ENCODE measurements at places on chromosomes 3 and 15.

DNA sequence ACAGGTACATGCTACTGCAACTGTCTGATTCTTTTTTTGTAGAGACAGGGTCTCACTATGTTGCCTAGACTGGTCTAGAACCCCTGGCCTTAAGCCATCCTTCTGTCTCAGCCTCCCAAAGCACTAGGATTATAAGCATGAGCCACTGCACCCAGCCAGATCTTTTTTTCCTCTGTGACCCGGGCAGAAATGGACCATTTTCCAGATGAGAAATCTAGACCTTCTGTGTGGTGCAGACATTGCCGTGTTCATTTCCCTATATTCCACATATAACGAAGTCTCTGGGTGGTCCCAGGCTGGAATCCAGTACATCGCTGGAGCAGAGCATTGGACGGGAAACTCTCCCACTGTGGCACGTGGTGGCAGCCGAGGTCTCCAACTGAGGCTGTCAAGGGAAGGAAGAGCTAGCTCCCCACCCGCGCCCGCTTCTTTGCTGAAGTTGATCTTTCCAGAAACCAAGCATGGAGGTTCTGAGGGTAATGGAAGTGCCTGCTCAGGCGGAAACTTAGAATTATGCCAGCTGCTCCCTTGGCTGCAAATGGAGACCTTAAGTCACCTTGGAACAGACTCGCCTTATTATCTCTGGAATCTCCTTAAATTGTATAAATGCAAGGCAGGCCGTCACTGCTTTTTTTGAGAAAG is 23.1 kb upstream of the TXNRD3 start:
- H3K27ac ChIP-seq, result no peak overlapping the region
- H3K4me1 ChIP-seq, result peaks cover 7% of the 10 kb centered on the region
- no peak overlapping the region for H3K4me3 ChIP-seq
- peaks cover 5% of the 10 kb centered on the region for H3K27me3 ChIP-seq

DNA sequence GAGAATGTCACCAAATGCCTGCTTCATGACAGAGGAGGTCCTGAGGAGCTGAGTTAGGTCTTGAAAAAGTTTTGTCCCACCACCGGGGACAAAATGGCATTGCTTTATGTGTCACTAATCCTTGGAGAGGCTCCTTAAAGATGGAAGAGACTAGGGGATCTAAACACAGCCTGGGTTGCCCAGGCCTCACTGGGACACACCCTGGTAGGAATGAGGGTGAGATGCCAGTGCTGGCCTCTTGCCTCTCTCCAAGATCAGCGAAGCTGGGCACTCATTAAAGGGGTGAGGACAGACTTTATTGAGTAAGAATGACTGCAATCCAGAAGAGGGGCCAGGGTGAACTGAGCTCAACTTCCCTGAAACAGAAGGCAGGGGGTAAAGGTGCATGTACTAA is 58.5 kb upstream of the KLF13 start:
- DNase-seq, result no peak
- peak overlapping the region; percentile 5 for H3K27ac ChIP-seq
- H3K4me3 ChIP-seq, result no peak overlapping the region
- no peaks in the 10 kb centered on the region for H3K27me3 ChIP-seq
- no peaks in the 10 kb centered on the region for H3K36me3 ChIP-seq

GRCh38 chr15:93235926-93236780 is 147.1 kb upstream of the RGMA start:
- H3K27me3 ChIP-seq, result no peaks in the 10 kb centered on the region
- DNase-seq, result no peak
- no peaks in the 10 kb centered on the region for H3K36me3 ChIP-seq
- H3K4me3 ChIP-seq, result peak overlapping the region; percentile 20

- H3K36me3 ChIP-seq, result no peaks in the 10 kb centered on the region
- no peak for DNase-seq
- H3K4me1 ChIP-seq, result peaks cover 4% of the 10 kb centered on the region
- H3K4me3 ChIP-seq, result no peak overlapping the region
Measured at GRCh38 chr15:58865425-58865880, 68.0 kb downstream of the SLTM start.

DNA sequence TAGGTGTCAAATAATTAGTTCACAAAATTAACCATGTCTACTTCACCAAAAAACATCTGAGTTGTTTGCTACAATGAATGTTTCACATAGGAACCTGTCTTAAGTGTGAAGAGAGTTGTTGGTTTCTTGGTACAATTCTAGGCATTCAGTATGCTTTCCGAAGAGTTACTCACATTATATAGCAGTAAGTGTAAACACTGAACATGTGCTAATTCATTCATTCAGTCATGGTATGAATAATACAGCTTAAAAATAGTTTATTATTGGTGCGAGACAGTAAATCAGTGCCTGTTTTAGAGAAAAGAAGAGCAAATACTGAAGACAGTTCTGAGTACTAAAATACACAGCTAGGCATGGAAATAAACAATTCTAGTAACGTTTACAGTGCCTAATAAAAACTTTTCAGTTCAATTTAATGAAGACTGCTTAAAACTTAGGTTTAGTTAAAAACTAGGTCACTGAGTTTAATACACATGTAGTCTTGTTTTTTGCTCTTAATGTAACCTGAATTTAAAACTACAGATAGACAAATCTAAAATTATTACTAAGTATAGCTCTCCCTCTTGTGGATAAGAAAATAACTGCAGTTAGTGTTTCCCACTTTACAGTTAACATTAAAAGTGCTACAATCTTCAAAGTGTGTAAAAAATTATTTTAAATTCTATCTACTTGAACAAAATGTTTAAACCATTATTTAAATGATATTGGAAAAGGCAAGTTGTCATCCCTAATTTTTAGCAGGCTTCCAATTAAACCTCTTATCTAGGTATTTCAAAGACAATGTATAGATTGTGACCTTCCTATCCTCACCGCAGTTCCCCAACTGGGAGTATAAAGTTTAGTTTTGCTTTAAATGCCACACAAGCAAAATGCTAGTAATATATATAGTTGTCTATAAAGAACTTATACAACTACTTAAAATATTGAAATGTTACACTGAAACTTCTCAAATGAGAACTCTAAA is 20.1 kb upstream of the ZCWPW2 start:
- H3K4me3 ChIP-seq, result no peak overlapping the region
- H3K27me3 ChIP-seq, result no peaks in the 10 kb centered on the region
- no peak for DNase-seq
- no peaks in the 10 kb centered on the region for H3K4me1 ChIP-seq
- H3K36me3 ChIP-seq, result peaks cover 9% of the 10 kb centered on the region

- H3K4me3 ChIP-seq, result no peak overlapping the region
- H3K27ac ChIP-seq, result no peak overlapping the region
- H3K36me3 ChIP-seq, result no peaks in the 10 kb centered on the region
Measured at GRCh38 chr3:132161608-132162007, 126.8 kb upstream of the CPNE4 start.

DNA sequence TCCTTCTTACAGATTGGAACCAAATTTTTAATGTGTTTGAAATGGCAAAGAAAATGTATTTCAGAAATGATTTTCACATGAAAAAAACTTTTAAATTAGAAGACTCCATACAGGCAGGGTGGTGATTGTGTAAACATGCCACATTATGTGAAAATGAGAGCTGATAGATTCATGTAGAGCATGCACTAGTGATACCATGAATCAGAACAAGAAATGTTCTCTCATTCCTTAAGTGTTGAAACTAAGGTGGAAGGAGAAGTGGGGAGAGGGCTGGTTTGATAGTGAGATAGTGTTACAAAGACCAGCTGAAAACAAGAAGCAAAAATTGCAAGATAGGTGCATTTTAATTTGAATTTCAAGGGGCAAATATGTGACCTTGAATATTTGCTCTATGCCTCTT is 100.3 kb downstream of the CCNL1 start:
- no peak overlapping the region for H3K4me3 ChIP-seq
- no peaks in the 10 kb centered on the region for H3K27me3 ChIP-seq
- no peak overlapping the region for H3K27ac ChIP-seq
- H3K4me1 ChIP-seq, result no peaks in the 10 kb centered on the region
- H3K36me3 ChIP-seq, result no peaks in the 10 kb centered on the region
- DNase-seq, result no peak

DNA sequence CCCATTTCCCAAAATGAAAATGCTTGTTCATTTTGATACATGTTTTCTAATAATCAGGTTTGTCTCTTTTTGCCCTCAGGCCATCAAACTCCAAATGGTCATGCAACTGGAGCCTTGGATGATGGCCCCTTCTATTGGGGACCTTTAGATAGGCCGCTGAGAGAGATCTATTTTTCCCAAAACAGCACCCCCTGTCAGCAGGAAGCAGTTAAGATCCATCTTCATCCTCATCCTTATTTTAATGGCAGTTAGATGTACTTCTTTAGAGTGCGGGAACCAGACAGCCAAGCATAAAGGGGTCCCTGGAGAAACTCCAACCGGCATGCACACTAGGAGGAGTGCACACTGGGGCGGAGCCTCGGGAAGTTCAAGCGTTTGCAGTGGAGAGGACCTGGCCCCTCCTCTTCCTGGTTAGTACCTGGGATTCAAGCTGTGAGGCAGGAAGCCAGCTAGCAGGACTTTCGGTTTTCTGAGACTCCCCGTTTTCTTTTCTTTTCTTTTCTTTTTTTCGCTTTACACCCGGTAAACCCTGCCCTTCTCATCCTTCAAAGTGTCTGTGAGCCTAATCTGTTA is 31.9 kb upstream of the STRIT1 start:
- no peak overlapping the region for H3K4me3 ChIP-seq
- no peaks in the 10 kb centered on the region for H3K4me1 ChIP-seq

GRCh38 chr15:81897057-81897677 is 148.7 kb downstream of the MEX3B start:
- no peak overlapping the region for H3K27ac ChIP-seq
- DNase-seq, result no peak
- H3K4me1 ChIP-seq, result no peaks in the 10 kb centered on the region
- H3K36me3 ChIP-seq, result no peaks in the 10 kb centered on the region
- peaks cover 5% of the 10 kb centered on the region for H3K27me3 ChIP-seq

GRCh38 chr15:100572362-100572983 is 29.5 kb downstream of the LINS1 start:
- H3K4me1 ChIP-seq, result peaks cover 13% of the 10 kb centered on the region
- peak overlapping the region; percentile 56 for H3K27ac ChIP-seq
- no peaks in the 10 kb centered on the region for H3K27me3 ChIP-seq
- H3K4me3 ChIP-seq, result peak overlapping the region; percentile 10

- H3K4me1 ChIP-seq, result no peaks in the 10 kb centered on the region
- no peaks in the 10 kb centered on the region for H3K36me3 ChIP-seq
- no peak overlapping the region for H3K27ac ChIP-seq
- H3K27me3 ChIP-seq, result no peaks in the 10 kb centered on the region
- no peak overlapping the region for H3K4me3 ChIP-seq
Measured at GRCh38 chr3:49199239-49199899, 28.0 kb downstream of the KLHDC8B start.

- no peak for DNase-seq
- no peaks in the 10 kb centered on the region for H3K27me3 ChIP-seq
- H3K27ac ChIP-seq, result no peak overlapping the region
- H3K4me3 ChIP-seq, result no peak overlapping the region
- H3K4me1 ChIP-seq, result peaks cover 6% of the 10 kb centered on the region
Measured at GRCh38 chr15:70442616-70443321, 320.6 kb downstream of the UACA start.

DNA sequence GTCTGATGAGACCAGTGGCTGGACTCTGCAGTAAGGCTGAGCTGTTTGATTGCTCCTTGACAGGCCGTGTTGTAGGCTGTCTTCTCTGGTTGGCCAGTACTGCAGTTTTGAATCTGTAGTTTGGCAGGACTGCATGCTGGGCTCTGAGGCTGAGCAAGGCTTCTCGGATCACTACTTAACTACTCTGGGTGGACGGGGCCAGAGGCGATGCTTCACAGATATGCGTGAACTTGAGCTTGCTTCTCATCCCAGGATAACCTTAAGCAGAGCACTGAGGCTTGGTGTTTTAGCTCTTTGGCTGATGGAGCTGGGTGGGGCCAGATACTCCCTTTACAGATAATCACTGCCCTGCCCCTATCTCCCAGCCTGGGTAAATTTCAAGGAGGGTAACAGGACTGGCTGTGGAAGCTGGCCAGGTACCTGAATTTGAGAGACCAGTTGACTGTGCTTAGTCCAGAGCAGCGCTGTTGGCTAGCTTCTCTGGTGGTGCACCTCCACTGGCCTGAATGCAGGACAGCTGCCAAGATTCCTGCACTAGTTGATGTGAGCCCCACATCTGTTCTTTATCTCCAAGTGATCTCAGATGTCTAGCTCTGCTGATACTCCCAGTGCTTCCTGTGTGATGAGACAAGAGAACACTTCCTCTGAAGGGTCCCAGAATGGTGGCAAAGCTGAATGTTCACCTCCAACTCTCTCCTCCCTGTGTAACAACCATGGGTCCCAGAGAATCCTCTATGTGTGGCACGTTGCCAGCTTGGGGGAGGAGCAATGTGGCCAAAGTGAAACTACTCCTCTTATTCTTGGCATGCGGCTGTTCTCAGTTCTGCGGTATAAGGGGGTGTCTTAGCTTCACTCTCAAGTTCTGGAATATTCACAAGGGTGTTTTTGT is 37.9 kb downstream of the RPL39L start:
- peak overlapping the region; percentile 37 for H3K27ac ChIP-seq
- DNase-seq, result peak; percentile 6
- H3K27me3 ChIP-seq, result no peaks in the 10 kb centered on the region

- no peak overlapping the region for H3K27ac ChIP-seq
- H3K27me3 ChIP-seq, result no peaks in the 10 kb centered on the region
- DNase-seq, result no peak
- H3K4me1 ChIP-seq, result no peaks in the 10 kb centered on the region
- no peak overlapping the region for H3K4me3 ChIP-seq
- H3K36me3 ChIP-seq, result no peaks in the 10 kb centered on the region
Measured at GRCh38 chr3:33920511-33920910, 122.1 kb downstream of the PDCD6IP start.

- no peaks in the 10 kb centered on the region for H3K27me3 ChIP-seq
- no peaks in the 10 kb centered on the region for H3K36me3 ChIP-seq
- H3K4me3 ChIP-seq, result no peak overlapping the region
- DNase-seq, result no peak
- H3K27ac ChIP-seq, result no peak overlapping the region
Measured at GRCh38 chr15:83929619-83930018, 275.7 kb downstream of the ADAMTSL3 start.

DNA sequence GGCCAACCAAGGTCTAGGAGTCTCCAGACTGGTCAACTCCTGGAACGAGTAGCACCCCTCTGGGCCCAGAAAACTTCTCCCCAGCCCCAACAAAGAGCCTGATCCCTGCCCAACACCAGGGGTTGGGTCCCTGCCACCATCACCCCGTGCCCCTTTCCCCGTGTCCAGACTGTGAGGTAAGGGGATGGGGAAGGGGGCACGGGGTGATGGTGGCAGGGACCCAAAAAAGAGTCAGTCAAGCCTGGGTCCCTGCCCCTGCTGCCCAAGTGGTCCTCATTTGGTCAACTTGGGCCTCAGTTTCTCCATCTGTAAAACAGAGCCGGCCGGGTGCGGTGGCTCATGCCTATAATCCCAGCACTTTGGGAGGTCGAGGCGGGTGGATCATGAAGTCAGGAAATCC is 1.1 kb upstream of the NBEAL2 start:
- no peaks in the 10 kb centered on the region for H3K36me3 ChIP-seq
- no peak overlapping the region for H3K4me3 ChIP-seq
- no peaks in the 10 kb centered on the region for H3K27me3 ChIP-seq
- DNase-seq, result no peak

GRCh38 chr3:12286927-12287726 is 1.7 kb upstream of the PPARG start:
- no peak overlapping the region for H3K27ac ChIP-seq
- no peak for DNase-seq
- H3K27me3 ChIP-seq, result no peaks in the 10 kb centered on the region
